ENCODE measurements at places on chromosomes 1 and 21.
A peak's percentile ranks its signal among the peaks of the same experiment; 100 is the strongest.

GRCh38 chr1:94468708-94469107, 50.5 kb downstream of the ABCD3 start:
- no peak for DNase-seq

GRCh38 chr1:207004931-207005830, 27.4 kb downstream of the C1orf116 start:
- DNase-seq, result no peak

- DNase-seq, result no peak
Measured at GRCh38 chr21:17803536-17803935, 15.6 kb downstream of the C21orf91 start.

GRCh38 chr1:28933277-28933676, 18.9 kb downstream of the EPB41 start:
- DNase-seq, result no peak

DNA sequence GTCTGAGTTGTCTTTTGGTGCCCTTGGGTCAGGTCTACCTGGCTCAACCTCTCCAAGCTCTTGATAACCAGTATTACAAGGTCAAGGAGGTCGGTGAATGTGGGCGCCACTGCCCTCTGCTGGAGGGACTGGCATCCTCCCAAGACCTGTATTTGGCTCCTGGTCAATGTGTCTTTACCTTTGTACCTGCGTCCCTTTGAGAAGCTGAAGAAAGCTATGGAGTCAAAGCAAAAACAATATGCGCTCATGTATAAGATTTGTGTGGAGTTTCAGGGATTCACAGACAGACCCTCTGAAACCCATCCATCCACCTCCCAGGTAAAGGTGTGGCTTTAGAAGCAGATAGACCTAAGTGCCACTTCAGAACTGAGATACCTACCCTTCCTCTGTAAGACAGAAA, 61.8 kb upstream of the NBL1 start:
- DNase-seq, result no peak

DNA sequence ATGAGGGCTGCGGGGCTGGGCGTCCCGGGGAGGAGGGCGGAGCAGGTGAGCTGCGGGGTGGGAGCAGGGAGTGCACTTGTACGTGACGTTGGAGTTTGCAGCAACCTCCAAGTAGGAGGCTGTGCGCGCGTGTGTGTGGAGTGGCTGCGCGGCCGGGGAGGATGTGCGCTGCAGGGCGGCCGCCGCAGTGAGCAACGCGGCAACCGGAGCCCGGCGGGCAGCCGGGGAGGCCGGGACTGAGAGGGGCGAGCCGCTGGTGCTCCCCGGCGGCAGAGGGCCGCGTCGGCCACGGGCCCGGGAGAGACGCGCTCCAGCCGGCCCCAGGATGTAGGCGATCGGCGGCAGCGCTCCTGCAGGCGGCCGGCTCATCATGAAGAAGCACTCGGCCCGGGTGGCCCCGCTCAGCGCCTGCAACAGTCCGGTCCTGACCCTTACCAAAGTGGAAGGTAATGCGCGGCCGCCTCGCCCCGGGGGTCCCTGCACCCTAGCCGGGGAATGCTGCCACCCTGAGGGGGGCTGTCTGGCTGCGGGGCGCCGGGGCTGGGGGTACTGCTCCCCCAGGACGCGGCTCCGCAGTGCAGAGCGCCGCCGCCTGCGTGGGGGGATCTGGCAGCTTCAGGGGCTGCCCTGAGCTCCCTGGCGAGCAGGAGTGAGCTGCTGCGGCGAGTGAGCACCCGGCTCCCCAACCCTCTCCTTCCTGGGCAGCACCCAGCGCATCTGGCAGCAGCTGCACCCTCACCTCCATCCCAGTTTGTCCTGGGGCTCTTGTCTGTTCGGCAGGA, 158.9 kb upstream of the COA6 start:
- no peak for DNase-seq

- DNase-seq, result peak; percentile 24
Measured at GRCh38 chr21:46153247-46154154, 1.9 kb downstream of the FTCD start.

DNA sequence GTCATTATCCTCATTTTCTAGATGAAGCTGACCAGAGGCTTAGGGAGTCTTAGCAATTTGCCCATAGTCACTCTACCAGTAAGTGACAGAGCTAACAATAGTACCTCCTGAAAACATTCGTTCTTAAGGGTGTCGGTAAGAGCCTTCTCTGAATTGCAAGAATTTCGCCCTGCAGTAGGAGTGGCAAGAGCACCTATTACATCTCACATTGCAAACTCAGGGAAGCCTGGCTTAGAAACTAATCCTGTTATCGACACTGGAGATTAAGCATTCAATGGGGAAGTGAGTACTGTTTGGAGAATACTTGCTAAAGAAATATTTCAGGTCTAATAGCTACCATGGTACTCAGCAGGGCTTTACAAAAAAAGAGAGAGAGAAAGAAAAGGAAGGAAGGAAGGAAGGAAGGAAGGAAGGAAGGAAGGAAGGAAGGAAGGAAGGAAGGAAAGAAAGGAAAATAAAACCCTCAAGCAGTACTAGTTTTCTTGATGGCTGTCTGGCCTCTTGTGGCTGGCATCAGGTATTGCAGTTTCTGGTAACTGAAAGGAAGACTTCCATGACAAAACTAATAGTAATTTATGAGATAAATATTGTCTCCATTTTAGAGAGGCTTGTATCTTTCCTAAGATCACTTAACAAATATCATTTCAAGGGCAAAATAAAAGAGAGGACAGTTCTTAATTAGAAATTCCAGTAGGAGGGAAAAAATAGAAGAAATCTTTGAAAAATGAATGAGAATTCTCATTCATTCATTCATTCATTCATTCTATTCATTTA, 10.4 kb downstream of the C1orf226 start:
- no peak for DNase-seq

GRCh38 chr1:192702212-192702902, 66.4 kb downstream of the RGS13 start:
- DNase-seq, result no peak

DNA sequence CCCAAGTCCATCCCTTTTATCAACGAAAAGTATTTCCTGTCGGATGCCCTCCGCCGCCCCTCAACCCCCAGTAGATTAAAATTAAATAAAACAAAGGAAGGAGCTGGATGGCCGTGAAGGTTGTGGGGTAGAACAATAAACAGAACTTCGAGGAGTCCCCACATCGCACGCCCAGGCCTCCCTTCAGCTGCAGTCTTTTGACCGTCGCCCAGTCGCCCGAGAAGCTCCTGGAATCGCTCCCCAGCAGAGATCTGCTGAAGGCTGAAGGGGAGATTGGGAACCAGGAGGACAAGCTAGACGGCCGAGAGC, 905 bp downstream of the BARHL2 start:
- DNase-seq, result no peak

GRCh38 chr1:117628343-117628742, 22.5 kb downstream of the TENT5C start:
- DNase-seq, result no peak

DNA sequence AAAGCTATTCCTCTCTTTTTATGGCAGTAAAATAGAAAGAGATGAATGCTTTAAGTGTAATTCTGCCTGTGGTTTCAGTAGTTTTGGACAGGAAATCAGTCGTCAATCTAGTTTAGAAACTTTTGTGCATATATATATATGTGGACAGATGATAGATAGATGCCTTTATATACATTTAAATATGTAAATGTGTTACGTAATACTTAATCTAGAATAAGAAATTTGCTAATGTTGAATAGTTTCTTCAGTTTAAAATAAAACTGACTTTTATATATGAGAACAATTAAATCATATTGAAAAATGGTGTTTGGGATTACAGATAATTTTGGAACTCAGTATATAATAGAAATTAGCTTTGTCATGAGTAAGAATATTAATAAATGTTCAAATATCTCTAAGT, 1165.7 kb upstream of the NCAM2 start:
- no peak for DNase-seq

GRCh38 chr1:231357831-231358354, 19.8 kb downstream of the SPRTN start:
- peak; percentile 84 for DNase-seq

DNA sequence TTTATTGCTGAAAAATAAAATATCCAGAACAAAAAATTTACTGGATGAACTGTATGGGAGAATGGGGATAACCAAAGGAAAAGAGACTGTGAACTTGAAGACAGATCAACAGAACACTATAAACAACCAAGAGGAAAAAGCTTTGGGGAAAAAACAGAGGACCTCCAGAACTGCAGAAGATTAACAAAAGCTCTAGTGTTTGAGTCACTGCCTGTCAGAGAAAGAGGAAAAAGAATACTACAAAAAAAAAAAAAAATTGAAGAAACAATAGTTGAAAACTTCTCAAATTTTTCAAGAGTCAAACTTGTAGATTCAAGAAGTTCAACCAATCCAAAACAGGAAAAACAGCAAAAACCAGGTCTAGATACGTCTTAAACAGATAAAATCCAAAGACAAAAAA, 44.3 kb downstream of the ARHGAP29 start:
- no peak for DNase-seq

GRCh38 chr1:246350745-246351144, 156.3 kb downstream of the SMYD3 start:
- no peak for DNase-seq

- no peak for DNase-seq
Measured at GRCh38 chr21:16644685-16645084, 868.2 kb upstream of the CXADR start.

DNA sequence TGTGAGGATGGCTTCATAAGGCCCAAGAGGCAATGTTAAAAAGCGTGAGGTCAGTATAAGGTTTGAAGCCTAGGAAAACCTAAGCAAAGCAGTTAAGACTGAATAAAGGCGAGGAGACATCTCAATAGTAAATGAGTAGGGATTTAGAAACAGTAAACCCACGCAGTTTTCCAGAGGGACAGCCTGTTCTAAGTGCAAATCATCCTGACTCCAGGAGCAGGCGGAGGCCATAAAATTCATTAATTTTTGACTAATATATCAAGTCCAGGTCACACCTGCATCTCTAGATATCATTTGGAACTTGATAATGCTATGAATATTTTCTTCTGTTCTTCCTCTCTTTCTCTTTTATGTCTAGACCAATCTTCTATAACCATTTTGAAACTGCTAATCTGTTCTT, 597.0 kb upstream of the RGS18 start:
- no peak for DNase-seq

DNA sequence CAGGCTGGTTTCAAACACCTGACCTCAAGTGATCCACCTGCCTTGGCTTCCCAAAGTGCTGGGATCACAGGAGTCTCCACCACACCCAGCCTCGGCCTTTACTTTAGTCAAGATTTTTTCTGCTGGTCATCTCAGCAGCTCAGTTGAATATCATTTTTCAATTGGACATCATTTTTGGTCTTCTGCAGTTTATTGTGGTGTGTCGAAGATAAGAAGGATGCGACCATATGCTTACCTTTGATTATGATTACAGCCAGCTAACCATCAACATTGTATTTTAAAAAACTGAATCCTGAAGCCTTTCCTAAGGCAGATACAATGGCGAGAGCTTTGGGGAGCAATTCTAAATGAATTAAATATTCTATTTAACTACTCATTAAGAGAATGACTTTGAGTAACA, 12.3 kb upstream of the NFIA start:
- no peak for DNase-seq

GRCh38 chr1:3741566-3742438, 10.4 kb upstream of the CCDC27 start:
- DNase-seq, result no peak

- no peak for DNase-seq
Measured at GRCh38 chr1:234371414-234371813, 1.8 kb upstream of the COA6 start.

DNA sequence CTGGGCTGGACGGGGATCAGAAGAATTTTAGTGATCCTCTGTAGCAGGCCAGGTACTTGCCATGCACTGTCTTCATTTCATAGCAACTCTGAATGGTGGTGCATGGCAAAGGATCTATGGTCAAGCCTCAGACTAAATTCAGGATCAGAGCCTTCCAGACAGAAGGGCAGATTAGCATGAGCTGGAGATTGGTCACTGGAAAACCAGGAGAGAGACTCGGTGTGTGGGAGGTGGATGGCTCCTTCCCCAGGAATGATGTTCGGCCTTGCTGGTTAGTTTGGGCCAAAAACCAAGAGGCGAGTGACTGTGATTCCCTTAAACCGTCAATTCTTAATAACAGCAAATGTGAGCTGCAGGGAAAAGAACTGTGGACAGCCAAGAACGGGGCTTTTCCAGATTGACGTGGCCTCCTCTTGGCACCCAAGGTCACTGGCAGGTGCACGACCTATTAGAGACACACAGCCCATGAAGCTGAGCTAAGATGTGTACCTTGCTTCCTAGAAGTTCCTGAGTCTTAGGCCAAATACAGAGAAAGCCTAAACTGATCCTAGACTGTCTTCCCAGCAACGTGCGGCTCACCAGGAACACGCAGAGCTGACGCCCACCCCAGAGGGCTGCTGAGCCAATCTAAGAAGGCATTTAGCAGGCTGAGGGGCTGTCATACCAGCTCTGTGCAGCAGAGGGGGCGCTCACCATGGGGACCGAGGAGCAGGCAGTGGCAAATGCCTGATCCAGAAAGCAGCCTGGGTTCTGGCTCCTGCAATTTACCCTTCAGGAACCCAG, 18.5 kb downstream of the ALDH4A1 start:
- peak; percentile 33 for DNase-seq

- DNase-seq, result no peak
Measured at GRCh38 chr1:4305526-4306301, 348.7 kb upstream of the AJAP1 start.

DNA sequence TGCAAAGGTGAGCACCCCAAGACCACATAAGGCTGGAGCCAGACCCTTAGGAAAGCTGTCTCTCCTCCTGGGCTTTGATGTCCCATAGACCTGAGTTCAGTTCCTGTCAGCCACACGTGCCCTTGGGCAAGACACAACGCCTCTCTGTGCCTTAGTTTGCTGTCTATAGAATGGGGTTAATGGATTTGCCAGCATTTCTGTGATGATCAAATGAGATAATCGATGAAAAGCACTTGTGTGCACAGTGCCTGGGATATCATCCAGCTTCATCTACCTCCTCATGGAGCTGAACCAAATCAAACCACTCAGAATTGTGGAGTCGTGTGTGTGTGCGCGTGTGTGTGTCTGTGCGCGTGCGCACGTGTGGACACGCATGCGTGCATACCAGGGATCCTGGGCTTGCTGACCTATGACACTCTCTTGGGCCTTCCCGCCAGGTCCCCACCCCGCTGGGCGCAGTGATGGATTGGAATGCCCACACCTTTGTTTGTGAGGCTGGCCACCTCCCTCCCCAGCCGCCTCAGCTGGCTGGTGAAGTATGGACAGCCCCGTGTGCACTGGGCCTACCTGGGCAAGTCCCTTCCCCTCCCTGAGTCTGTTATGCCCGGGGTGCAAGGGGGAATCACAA, 5.2 kb downstream of the TTC22 start:
- DNase-seq, result no peak

DNA sequence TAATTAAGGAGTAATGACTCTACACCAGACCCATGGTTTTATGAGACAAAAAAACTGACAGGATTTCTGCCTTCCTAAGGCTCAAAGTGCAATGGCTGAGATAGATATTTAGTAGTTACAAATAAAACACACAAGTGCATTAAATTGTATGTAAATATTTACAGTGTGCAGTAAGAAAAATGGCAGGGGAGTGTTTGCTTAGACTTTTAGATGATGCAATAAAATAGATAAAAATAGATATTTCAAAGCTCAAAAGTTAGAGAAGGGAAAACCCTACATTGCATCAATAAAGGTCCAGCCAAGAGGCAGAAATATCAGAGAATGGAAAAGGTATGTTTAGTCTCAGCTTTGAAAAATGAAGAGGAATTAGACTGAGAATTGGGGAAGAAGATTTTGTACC, 226.3 kb upstream of the FGGY start:
- no peak for DNase-seq
